Thoracic aorta (tissue), 2 donors: ENCODE measurements at places on chromosomes 6 and 20. TPM values are rescaled to one million over a fixed set of nuclear protein-coding genes. Genes with fewer than 3 reads are reported as not detected.

GRIK2 gene
- total RNA-seq: 2.0 TPM

RAET1L gene
- total RNA-seq: not detected

ANKRD60 gene
- total RNA-seq: not detected

PPP1R11 gene
- total RNA-seq: 25.2 TPM

ZC2HC1B gene
- total RNA-seq: not detected
